ENCODE measurements at places on chromosomes 3 and 15.

DNA sequence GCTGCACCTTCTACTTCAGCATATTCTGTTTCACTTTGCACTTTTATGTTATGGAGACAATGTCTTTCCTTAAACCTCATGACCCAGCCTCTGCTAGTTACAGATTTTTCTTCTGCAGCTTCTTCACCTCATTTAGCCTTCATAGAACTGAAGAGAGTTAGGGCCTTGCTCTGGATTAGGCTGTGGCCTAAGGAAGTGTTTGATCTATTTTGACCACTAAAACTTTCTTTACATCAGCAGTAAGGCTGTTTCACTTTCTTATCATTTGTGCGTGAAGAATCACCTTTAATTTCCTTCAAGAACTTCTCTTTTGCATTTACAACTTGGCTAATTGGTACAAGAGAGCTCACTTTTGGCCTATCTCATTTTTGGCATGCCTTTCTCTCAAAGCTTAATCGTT is 40.9 kb downstream of the PHLDB2 start:
- no peak overlapping the region for H3K4me3 ChIP-seq
- H3K27ac ChIP-seq = no peak overlapping the region
- H3K27me3 ChIP-seq = no peaks in the 10 kb centered on the region

DNA sequence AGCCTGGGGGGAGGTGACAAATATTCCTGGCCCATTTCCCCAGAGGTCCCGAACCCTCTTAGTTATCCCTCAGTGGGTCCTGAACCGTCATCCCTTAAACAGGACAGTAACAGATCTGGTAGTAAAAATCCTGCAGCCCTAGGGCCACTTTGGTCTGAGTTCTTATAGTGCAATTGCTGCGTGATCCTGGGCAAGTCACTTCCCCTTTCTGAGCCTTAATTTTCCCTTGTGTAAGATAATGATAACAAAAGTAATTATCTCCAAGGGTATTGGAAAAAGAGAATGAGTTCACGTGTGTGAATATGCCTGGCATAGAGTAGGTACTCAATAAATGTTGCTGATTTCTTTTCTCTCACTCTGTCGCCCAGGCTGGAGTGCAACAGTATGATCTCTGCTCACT is 2.9 kb upstream of the JAGN1 start:
- no peak overlapping the region for H3K27ac ChIP-seq
- no peaks in the 10 kb centered on the region for H3K27me3 ChIP-seq
- no peak for DNase-seq

DNA sequence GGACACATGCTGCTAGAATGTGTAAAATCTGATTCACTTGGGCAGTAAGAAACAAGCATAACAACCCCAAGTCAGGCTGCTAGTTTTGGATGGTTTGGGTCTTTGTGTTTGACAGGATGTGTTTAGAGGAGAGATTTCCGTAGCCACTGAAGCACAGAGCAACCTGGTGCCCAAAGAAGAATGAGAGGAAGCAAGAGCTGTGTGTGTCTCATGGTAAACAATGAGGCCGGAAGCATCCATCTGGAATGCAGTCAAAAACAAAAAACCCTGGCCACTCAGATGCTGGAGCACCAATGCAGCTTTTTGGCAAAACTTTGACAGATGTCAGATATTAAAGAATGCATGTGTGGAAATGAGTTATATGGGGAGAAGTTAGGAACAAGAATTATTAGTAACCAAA is 39.4 kb upstream of the SNRK start:
- H3K4me3 ChIP-seq = no peak overlapping the region
- DNase-seq = no peak
- no peak overlapping the region for H3K27ac ChIP-seq
- H3K36me3 ChIP-seq = no peaks in the 10 kb centered on the region
- H3K4me1 ChIP-seq = peaks cover 15% of the 10 kb centered on the region

DNA sequence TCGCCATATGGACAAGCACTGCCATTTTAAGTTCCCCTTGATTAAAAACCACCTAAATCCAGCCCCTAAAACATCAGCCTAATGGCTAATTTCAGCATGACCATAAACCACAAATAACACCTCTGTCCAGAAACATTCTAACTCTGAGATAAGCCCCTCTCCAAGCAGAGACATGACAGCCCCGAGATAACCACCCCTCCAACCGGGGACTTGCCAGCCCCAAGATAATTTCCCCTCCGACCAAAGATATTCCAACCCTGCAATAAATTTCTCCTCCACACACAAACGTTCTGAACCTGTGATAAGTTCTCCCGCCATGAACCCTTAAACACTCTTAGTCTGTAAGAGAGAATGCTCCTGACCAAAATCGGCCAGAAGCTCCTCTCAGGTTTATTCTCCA is 586.8 kb downstream of the EDEM1 start:
- no peak overlapping the region for H3K4me3 ChIP-seq
- H3K4me1 ChIP-seq = no peaks in the 10 kb centered on the region
- no peak for DNase-seq
- no peaks in the 10 kb centered on the region for H3K36me3 ChIP-seq
- no peaks in the 10 kb centered on the region for H3K27me3 ChIP-seq

DNA sequence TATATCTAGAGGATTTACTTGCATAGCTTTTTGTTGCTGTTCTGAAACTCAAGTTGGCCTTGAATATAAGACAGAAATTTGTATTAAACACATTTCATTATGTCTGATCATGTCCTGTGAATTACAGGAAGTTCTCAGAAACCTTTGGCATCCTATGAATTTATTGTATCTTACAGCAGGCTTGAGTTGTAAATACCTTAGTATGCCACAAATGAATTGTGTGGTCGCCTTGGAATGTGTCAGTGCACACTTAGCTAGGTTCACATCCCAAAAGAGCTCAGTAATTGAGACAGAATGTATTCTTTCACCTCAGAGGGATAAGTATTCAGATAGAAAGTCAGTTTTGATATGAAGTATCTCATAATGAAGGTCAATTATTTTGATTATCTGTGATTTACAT is 83.4 kb downstream of the NEK11 start:
- no peaks in the 10 kb centered on the region for H3K27me3 ChIP-seq
- H3K27ac ChIP-seq = no peak overlapping the region
- no peaks in the 10 kb centered on the region for H3K36me3 ChIP-seq
- no peak for DNase-seq
- no peak overlapping the region for H3K4me3 ChIP-seq

DNA sequence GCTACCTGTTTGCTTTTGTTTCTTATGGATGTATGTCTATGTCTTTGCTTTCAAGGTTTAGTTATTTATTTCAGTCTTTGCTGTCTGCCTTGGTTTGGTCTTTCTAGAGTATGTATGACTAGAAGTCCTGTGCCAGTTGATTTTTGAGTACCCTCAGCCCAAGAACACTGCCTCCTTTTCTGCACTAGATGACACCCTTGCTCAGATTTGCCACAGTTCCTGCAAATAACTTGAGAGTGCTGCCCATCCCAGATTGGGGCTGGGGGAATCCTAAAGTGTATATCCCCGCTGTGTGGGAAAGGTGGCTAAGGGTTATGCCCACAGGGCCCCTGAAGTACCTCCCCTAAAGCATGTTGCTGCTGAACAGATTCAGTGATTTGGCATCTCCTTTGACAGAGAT is 32.0 kb downstream of the NLGN1 start:
- no peaks in the 10 kb centered on the region for H3K27me3 ChIP-seq
- no peaks in the 10 kb centered on the region for H3K36me3 ChIP-seq
- H3K4me3 ChIP-seq = no peak overlapping the region
- H3K4me1 ChIP-seq = no peaks in the 10 kb centered on the region

GRCh38 chr15:31100738-31101137 is 787 bp downstream of the TRPM1 start:
- no peaks in the 10 kb centered on the region for H3K36me3 ChIP-seq
- H3K27me3 ChIP-seq = no peaks in the 10 kb centered on the region
- no peak overlapping the region for H3K27ac ChIP-seq
- no peaks in the 10 kb centered on the region for H3K4me1 ChIP-seq
- H3K4me3 ChIP-seq = no peak overlapping the region
- no peak for DNase-seq

DNA sequence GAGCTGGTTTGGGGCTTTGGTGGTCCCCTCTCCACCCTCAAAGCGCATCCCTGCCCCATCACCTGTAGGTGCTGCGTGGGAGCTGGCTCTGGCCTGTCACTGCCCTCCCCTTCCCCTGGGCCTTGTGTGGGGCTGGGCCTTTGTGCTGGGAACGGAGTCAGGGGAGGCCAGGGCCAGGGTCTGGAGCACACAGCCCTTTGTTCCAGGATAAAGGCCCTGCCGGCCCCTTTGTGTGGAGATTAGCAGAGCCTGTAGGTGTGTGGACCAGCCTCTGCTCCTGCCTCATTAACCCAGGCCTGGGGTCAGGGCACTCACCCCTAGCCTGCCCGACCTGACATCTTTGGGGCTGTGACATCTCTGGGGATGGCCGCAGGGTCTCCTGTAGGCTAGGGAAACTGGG is 8.9 kb downstream of the EPHB3 start:
- no peak overlapping the region for H3K4me3 ChIP-seq
- DNase-seq = no peak
- H3K4me1 ChIP-seq = peaks cover 15% of the 10 kb centered on the region
- H3K27ac ChIP-seq = no peak overlapping the region
- peaks cover 21% of the 10 kb centered on the region for H3K27me3 ChIP-seq
- no peaks in the 10 kb centered on the region for H3K36me3 ChIP-seq

DNA sequence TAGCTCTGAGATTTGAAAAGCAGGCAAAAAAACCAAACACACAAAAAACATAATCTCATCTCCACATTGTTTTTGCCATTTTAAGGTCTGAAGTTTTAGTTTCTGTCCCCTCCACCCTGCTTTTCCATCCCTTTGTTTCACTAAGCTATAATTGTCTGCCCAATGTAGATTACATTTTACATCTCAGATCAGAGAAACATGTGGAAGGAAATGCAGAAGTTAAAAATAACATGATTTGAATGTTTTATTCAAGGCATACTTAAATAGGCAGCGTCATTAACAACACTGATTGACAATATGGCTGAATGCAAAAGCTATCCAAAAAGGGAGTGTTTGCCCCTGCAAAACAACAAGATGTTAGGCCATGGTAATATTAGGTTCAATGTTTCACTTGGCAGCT is 448.1 kb upstream of the ZNF385D start:
- DNase-seq = no peak
- no peaks in the 10 kb centered on the region for H3K36me3 ChIP-seq
- no peaks in the 10 kb centered on the region for H3K4me1 ChIP-seq
- H3K4me3 ChIP-seq = no peak overlapping the region

- H3K4me3 ChIP-seq = no peak overlapping the region
- no peak for DNase-seq
- no peaks in the 10 kb centered on the region for H3K27me3 ChIP-seq
- no peaks in the 10 kb centered on the region for H3K36me3 ChIP-seq
Measured at GRCh38 chr3:73556520-73557372, 68.0 kb downstream of the PDZRN3 start.

DNA sequence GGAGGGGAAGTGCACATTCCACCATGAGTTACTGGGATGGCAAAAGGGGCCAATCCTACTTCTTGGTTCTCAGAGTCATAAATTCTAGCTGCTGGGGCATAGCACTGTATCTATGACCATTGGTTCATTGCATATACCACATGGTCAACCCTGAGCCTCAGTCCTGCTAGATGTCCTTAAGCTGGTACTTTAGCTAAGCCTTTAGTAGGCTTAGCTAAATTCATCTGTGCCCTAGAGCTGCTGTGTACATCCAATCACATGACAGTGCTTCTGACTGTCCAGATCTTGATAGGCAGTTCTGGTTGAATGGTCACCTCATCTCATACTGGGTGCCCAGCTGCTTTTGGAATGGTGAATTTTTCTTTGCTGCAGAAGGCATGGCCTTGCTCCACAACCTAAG is 8.2 kb downstream of the NDUFB4 start:
- peaks cover 29% of the 10 kb centered on the region for H3K36me3 ChIP-seq
- H3K4me3 ChIP-seq = no peak overlapping the region
- no peak overlapping the region for H3K27ac ChIP-seq
- no peaks in the 10 kb centered on the region for H3K4me1 ChIP-seq
- no peak for DNase-seq

DNA sequence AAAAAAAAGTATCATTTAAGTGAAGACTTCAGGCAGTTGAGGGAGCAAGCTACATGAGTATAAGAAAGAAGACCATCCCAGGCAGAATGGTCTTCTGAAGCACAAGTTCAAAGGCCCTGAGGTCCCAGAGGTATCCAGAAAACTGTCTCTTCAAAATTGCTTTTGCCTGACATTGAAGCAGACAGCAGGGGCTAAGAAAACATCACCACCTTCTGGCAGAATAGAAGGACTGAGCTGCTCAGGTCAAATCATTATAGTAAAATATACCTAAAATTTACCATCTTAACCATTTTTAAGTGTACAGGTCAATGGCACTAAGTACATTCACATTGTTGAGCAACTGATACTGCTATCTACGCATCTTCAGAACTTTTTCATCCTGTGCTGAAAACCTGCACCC is 16.4 kb downstream of the GPR160 start:
- H3K36me3 ChIP-seq = no peaks in the 10 kb centered on the region
- H3K4me3 ChIP-seq = no peak overlapping the region
- no peak for DNase-seq
- no peak overlapping the region for H3K27ac ChIP-seq
- H3K27me3 ChIP-seq = no peaks in the 10 kb centered on the region
- peaks cover 4% of the 10 kb centered on the region for H3K4me1 ChIP-seq

GRCh38 chr3:102181175-102181920 is 253.5 kb upstream of the ZPLD1 start:
- DNase-seq = no peak
- H3K36me3 ChIP-seq = no peaks in the 10 kb centered on the region
- no peak overlapping the region for H3K4me3 ChIP-seq

- peaks cover 45% of the 10 kb centered on the region for H3K36me3 ChIP-seq
- H3K27ac ChIP-seq = no peak overlapping the region
- no peaks in the 10 kb centered on the region for H3K27me3 ChIP-seq
- no peak overlapping the region for H3K4me3 ChIP-seq
- no peak for DNase-seq
- no peaks in the 10 kb centered on the region for H3K4me1 ChIP-seq
Measured at GRCh38 chr3:51478630-51479029, 21.2 kb downstream of the DCAF1 start.

GRCh38 chr3:154616298-154616697 is 186.3 kb upstream of the GPR149 start:
- H3K36me3 ChIP-seq = no peaks in the 10 kb centered on the region
- no peak for DNase-seq
- H3K4me3 ChIP-seq = no peak overlapping the region
- no peaks in the 10 kb centered on the region for H3K4me1 ChIP-seq
- no peak overlapping the region for H3K27ac ChIP-seq
- H3K27me3 ChIP-seq = no peaks in the 10 kb centered on the region

DNA sequence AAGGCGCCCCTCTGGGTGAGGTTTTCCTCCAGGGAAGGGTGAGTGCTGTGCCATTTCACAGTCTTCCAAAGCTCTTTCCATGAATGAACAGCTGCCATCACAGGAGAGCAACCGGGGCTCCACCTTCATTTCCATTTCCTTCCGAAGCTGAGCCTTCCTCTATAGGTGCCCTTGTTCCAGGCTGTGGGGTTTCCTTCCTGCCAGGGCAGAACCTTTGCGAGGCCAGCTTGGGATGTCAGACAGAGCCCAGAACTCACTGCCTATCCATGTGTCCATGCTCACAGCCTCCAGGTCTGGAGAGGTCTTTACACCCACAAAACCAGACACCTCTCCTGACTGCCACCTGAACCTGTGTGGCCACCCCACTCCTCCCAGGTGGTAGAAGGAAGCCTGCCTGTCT is 49.2 kb downstream of the SLCO2A1 start:
- H3K27ac ChIP-seq = no peak overlapping the region
- H3K4me1 ChIP-seq = no peaks in the 10 kb centered on the region
- H3K27me3 ChIP-seq = no peaks in the 10 kb centered on the region
- no peaks in the 10 kb centered on the region for H3K36me3 ChIP-seq
- H3K4me3 ChIP-seq = no peak overlapping the region

- no peaks in the 10 kb centered on the region for H3K36me3 ChIP-seq
- peaks cover 55% of the 10 kb centered on the region for H3K4me1 ChIP-seq
- no peak for DNase-seq
- H3K27me3 ChIP-seq = no peaks in the 10 kb centered on the region
- H3K4me3 ChIP-seq = no peak overlapping the region
Measured at GRCh38 chr3:195551381-195551978, 8.4 kb upstream of the PPP1R2 start.
